ENCODE measurements at places on chromosomes 6 and 20.

DNA sequence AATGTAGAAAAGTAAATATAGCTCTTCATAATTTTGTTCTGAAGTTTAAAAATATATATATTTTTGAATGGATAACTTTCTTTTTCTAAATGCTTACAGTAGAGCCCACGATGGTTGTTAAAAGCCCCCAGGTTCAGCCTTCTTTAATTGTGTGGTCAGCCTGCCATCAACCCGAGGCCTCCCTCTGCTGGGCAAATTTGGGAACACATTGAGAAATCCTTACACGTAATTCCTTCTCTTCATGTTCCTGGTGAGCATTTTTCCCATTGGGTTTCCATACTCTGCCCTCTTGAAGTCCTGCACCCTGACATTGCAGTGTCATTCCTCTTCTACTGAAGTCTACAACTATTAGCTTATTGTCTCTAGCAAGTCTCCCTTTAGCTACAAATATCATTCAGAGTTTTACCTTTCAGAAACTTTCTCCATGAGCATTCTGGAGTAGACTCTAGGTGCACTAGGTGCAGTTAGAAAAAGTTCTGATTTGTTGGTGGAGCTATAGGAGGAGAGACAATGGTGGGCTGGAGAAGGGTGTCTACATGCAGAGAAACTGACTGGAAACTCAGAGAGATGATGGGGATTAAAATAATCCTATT lies 40.6 kb downstream of the TRIM38 start:
- no peak for DNase-seq

DNA sequence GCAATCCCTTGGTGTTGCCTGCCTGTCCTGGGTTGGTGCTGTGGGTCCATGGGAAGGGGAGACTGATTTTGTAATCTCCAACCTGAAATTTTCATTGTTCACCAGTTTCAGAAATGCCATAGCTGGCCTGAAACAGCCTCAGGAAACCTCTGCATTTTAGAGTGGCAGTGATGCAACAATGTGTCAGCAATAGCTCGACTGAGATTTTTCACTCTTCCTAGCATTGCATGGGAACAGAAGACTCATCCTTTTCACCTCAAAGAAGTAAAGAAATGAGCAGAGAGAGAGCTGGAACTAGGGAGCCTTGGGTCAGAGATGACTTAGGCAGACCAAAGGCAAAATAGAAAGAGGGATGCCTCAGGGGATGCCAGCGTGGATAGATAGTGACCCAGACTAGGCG lies 23.7 kb upstream of the TMEM14A start:
- DNase-seq: no peak

DNA sequence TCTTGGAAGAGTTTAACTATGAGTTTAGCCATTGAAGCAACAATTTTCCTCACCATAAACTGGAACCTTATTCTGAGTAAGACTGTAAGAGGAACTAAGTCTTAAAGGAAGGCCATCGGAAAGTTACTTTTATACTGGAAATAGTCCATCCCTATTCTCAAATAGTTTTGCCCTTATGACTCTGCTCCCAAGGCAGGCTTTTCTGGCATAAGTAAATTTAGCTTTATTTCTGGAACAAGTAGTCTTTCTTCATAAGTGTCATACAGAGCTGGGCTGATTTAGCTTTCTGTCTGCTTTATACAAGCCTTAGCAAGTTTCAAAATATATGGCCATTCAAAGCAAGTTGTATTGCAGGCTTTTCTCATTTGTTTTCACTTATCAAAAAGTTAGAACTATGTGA lies 328.1 kb downstream of the HACE1 start:
- no peak for DNase-seq

GRCh38 chr6:161630674-161631073 lies 356.8 kb upstream of the AGPAT4 start:
- DNase-seq: no peak

- DNase-seq: no peak
Observed at GRCh38 chr6:131946404-131946991, 4.7 kb downstream of the CCN2 start.

GRCh38 chr20:6046432-6046831 lies 7.4 kb downstream of the LRRN4 start:
- DNase-seq: no peak
